Cortex of kidney (tissue), 1 donor: ENCODE measurements at places on chromosomes 16 and 17.

DNA sequence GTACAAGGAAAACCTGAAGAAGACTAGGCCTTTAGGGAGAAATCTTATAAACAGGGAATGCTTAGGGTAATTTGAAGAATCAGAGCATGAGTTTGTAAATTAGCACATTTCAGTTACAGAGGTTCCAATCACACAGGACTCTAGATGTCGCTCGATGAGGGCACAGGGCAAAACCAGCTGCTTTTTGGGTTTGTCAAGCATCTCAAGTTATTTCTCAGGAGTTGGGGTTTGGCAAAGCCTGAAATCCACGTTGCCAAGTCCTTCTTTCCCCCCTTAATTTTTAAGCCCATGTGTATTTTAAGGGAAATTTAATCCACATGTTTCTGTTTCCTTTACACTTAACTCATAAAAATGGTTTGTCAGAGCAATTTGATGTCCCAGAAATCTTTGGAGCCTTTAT lies 146.9 kb downstream of the ANKFN1 start:
- no peak for DNase-seq

- no peak for DNase-seq
These were observed 32.3 kb downstream of the CPPED1 start for GRCh38 chr16:12771341-12771798.

- DNase-seq, result no peak
These were observed 4.7 kb upstream of the NDEL1 start for GRCh38 chr17:8430966-8431365.

GRCh38 chr16:31395647-31396046 lies 2.5 kb downstream of the ITGAD start:
- no peak for DNase-seq

DNA sequence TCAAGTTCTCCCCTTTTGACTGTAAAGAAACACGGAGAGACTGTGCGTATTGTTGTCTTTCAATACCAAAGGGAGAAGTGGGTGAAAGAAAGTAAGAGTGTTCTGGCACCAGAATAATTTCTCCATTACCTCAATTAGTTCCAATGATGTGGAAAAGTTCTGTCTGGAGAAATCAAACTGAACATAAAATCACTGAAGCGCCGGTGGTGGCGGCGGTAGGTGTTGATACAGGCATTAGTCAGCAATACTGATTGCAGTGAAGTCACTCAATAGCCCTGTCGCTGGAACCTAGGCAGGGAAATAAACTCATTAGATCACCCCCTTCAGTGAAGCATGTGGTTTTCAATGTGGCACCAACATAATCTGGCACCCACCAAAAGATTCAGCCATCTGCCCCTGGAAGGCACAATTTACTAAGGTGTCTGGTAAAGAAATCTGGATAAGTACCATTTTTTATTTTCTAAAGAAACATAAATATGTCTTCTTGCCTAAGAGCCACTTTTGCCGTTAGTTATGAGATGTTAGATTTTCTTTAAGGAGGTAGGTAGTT lies 274.2 kb upstream of the SOX9 start:
- no peak for DNase-seq
